ENCODE measurements at places on chromosomes 16 and 17.

DNA sequence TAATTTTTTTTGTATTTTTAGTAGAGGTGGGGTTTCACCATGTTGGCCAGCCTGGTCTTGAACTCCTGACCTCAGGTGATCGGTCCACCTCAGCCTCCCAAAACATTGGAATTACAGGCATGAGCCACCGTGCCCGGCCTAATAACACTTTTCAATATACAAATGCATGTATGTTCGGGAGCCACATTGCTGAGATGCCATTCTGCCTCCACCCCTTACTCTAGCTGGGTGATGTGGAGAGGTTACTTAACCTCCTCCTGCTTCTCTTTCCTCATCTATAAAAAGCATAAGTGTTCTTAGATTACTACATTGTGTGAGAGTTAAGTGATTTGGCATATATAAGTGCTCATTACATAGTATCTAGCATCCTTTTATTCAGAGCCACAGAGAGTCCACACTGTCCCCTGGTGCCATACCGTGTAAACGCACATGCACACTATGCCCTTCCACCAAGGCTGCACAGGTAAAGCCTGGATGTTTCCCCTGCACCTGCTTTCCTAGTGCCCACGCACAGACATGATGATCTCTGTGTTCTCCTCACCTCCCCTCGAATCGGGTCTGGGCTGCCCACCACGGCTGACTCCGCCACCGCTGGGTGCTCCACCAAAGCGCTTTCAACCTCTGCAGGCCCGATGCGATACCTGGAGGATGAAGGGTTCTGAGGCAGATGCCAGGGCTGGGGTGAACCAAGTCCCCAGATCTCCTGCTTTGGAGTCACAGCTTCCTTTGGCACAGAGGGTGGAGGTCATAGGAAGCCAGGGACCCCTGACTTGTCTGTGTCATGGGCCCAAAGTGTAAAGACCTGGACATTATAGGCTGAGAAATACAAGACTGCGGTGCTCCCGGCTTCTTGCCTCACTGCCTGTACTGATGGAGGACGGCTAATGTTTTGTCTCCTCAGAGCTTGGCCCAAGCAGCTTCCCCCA lies 49.0 kb upstream of the ACSM2B start:
- DNase-seq, result no peak

- DNase-seq, result no peak
Measured at GRCh38 chr16:65786916-65787315, 579.6 kb upstream of the CDH5 start.

DNA sequence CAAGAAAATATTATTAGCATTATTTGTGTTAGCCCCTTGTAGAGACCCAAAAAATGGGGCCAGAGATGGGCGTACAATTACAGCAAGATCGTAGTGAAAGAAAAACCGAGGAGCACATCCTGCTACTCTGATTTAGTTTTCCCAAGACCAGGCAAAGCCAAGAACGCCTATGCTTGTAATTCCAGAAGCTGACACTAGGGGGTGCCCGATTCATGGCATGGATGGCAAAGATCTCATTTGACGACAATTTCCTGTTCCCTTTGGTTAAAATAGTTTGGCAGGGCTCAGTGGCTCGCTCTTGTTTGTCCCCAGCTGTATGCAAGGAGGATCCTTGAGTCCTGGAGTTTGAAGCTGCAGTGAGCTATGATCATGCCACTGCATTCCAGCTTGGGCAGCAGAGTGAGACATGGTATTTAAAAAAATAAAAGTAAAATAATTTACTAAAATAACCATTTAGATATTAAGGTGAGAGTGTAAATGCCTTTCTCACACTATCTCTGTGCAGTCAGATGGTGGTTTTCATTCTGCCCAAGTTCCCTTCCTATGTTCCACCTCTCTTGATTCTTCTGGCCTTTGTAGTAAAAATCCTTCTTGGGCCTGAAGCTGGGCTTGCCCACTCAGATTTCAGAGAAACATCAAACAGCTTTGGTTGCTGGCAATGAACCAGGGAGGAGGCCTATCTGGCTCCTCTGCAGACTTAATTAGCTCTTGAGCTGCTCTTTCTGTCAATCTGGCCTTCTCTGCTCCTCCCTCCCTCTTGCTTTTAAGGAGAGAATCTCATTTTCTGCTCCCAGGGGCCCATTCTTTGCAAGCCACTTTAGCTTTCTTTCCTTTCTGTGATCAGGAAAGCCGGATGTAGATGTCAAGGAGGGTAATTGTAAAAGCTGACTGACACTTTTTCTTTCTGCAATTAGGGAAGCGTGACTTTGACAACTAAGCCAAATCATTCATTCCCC lies 31.2 kb downstream of the TMEM238L start:
- no peak for DNase-seq

- no peak for DNase-seq
Measured at GRCh38 chr17:65103896-65104295, 33.3 kb upstream of the RGS9 start.

Data from stimulated activated CD8-positive, alpha-beta memory T cell treated with anti-CD3 and anti-CD28 coated beads, Interleukin-7, amount 100 ng/mL, for 4 hours (primary cell).